ENCODE measurements at places on chromosomes 12 and 14. TPM values are rescaled to one million over a fixed set of nuclear protein-coding genes. Genes with fewer than 3 reads are reported as not detected.

NKX2-1 gene
- not detected for total RNA-seq

MYH7 gene
- not detected for total RNA-seq

RPGRIP1 gene
- not detected for total RNA-seq

SLC5A8 gene
- total RNA-seq = not detected

P2RX7 gene
- total RNA-seq = 3.2 TPM

CLEC4C gene
- not detected for total RNA-seq

CGRRF1 gene
- total RNA-seq = 16.7 TPM

USP15 gene
- total RNA-seq = 92.9 TPM

KERA gene
- total RNA-seq = not detected

SLC8A3 gene
- 0.27 TPM for total RNA-seq

BCL2L2 gene
- total RNA-seq = 18.5 TPM

Data from thoracic aorta endothelial cell (primary cell).